ENCODE measurements at places on chromosomes 12 and 14.

- DNase-seq, result no peak
Measured at GRCh38 chr12:113058553-113058952, 2.0 kb downstream of the DTX1 start.

- DNase-seq, result no peak
Measured at GRCh38 chr12:68759852-68760251, 13.9 kb downstream of the SLC35E3 start.

DNA sequence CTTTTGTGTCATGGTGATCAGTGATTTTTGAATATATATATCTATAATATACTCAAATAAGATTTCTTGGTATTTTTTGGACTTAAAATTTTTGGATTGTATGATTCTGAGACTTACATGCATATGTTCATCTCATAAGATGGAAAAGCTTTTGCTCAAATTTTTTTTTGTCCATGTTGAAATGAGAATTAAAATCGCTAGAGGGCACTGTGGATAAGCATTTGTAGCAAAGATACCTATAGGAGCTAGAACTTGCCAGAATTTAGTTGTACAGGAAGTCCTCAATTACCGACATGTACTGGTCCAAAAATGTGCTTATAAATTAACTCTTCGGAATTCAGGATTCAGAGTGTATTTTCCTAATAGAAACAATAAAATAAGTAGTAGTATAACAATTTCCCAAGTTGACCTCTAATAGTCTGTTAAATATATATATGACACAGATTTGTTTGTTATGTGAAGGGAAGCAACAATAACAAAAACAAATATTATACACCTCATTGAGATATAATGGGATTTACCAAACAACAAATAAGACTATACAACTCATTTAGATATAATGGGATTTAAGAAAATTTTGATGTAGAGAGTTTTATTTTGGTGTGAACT lies 179.6 kb downstream of the TMEM117 start:
- no peak for DNase-seq

DNA sequence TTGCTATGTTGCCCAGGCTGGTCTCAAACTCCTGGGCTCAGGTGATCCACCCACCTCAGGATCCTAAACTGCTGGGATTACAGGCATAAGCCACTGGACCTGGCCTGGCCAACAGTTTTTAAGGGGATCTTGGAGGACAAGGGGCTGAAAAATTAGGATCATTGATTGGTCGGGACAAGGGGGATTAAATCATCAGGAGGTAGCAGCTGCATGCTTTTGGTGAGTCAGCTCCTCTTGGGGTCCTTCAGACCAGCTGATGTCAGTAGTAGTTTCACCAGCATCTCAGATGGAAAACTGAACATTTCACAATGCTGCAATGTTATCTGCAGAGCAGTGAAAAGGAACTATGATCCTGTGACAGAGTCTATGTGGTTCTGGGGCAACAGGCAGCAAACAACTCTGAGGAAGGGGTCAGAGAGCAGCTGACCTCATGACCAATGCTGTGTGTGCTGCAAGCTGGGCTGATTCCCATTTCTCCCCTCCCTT lies 6.3 kb downstream of the LRRC74A start:
- DNase-seq, result no peak

GRCh38 chr14:45156067-45156466 lies 20.3 kb downstream of the FANCM start:
- DNase-seq, result no peak

DNA sequence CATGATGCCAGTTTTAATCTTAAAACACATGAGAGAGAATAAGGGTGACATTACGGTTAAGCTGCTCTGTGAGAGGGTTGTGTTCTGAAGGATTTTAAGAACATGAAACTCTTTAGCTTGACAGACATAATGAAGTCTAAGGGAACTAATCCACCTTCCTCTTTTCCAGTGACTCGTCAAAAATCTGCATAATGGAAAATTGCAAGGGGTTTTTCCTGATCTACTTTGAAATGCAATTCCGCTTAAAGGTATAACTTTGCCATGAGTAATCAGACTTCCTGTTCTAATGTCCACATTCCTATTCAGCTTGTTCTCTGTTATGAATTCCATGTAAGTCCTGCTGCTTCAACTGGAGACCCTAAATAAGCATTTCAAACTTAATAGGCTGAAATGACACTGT lies at the start of gene ZNF705A:
ZNF705A (plus strand) TSS at position 171 of the 400 bp plus-strand sequence. CDS start 15,611 bp downstream, outside the sequence.
- DNase-seq, result no peak

Measured in stimulated activated CD4-positive, alpha-beta T cell treated with anti-CD3 and anti-CD28 coated beads, Interleukin-1b, Interleukin-23, amount 100 ng/mL, for 1 hour (primary cell).